ENCODE measurements at places on chromosomes 5 and 9. TPM values are rescaled to one million over a fixed set of nuclear protein-coding genes. Genes with fewer than 3 reads are reported as not detected.

Gene LCN10
- total RNA-seq, result 1.7 TPM

Gene TAL2
- not detected for total RNA-seq

Gene LPAR1
- not detected for total RNA-seq

DNA sequence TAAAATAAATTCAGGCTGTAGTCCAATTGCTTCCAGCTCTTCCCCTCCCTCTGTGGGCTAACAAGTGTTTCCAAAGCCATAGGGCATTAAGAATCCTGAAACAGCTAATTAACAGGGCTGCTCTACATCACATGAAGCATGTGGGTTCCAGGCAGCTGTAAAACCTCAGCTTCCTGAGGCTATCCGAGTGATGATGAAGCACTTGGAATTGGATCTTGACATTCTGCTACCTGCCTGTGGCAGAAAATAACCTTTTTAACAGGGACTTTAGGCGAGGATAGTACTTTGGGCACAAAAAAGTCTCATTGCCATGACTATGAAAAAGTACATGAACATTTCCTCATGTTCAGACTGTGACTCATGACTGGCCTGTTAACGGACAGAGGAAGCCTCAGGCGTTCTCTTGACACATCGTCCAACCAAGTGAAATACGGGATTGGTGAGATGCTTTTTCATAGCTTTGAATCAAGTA is 107.2 kb downstream of the PDE4D start:
- peaks cover 1% of the 10 kb centered on the region for H3K27me3 ChIP-seq
- peaks cover 32% of the 10 kb centered on the region for H3K4me1 ChIP-seq
- H3K4me3 ChIP-seq, result no peak overlapping the region
- H3K27ac ChIP-seq, result peak overlapping the region; percentile 2

DNA sequence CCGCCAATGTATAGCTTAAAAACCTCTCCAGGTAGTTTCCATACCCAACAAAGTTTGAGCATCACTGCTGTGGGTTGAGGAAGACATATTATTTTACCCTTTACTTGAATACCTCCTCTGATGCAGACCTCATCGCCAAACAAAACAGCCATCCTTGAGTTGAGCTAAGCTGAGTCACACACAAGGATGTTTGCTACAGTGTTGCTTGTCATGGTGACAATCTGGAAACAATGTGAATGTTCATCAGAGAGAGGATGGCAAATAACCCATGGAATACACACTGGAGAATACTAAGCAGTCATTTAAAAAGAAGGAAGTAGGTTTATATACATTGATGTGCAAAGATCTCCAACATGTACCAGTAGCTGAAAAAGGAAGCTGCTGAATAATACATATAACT is 41.1 kb upstream of the TCF7 start:
- H3K4me1 ChIP-seq, result peaks cover 34% of the 10 kb centered on the region
- DNase-seq, result no peak
- no peak overlapping the region for H3K27ac ChIP-seq
- no peaks in the 10 kb centered on the region for H3K36me3 ChIP-seq
- no peak overlapping the region for H3K4me3 ChIP-seq
